ENCODE measurements at places on chromosomes 2 and 18. TPM values are rescaled to one million over a fixed set of nuclear protein-coding genes. Genes with fewer than 3 reads are reported as not detected.

- DNase-seq: no peak
These were observed 403.7 kb downstream of the CCDC85A start for GRCh38 chr2:56587456-56587855.

- DNase-seq: no peak
These were observed 5.8 kb upstream of the SEMA4C start for GRCh38 chr2:96875498-96876268.

GRCh38 chr2:154446324-154446723, 252.2 kb upstream of the KCNJ3 start:
- no peak for DNase-seq

DNA sequence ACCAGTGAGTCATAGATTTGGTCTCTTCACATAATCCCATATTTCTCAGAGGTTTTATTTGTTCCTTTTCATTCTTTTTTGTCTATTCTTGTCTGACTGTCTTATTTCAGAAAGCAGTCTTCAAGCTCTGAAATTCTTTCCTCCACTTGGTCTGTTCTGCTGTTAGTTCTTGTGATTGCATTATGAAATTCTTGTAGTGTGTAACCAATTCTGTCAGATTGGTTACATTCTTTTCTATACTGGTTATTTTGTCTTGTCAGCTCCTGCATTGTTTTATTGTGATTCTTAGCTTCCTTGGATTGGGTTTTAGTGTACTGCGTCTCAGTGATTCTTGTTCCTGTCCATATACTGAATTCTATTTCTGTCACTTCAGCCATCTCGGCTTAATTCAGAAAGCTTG, 18.6 kb downstream of the EHBP1 start:
- no peak for DNase-seq

DNA sequence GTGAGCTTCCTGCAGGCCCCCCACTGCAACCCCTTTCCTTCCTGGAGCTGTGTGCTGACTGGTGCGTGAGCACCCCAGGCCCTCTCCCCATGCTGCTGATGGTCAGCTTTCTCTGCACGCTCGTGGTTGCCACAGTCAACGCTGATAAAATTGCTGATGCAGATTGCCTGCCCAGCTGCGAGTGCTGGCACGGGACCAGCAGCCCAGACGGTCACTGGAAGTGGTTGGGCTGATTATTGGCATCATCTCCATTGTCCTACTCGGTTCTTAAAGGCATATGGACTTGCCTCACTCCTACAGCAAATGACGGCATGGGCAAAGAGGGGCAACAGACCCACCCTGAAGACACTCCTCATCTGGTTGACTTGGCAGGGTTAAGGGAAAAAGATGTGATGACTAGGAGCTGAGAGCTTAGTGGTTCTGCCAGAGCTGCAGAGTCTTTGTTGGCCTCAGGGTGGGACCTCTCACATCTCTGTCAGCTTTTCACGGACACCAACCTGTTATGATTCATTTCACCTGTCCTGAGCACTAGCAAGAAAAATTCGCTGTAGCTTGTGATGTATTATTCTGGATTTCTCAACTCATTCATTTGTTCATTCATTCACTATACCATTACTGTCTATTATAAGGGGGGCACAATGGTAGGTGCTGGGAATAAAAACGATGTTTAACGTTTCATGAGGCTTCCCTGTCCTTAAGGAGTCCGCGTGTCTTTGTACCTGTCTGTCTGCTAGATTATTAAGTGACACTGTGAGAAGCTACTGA, 38.4 kb downstream of the PAX8 start:
- no peak for DNase-seq

- DNase-seq: no peak
These were observed 31.9 kb downstream of the GAD1 start for GRCh38 chr2:170848587-170848986.

DNA sequence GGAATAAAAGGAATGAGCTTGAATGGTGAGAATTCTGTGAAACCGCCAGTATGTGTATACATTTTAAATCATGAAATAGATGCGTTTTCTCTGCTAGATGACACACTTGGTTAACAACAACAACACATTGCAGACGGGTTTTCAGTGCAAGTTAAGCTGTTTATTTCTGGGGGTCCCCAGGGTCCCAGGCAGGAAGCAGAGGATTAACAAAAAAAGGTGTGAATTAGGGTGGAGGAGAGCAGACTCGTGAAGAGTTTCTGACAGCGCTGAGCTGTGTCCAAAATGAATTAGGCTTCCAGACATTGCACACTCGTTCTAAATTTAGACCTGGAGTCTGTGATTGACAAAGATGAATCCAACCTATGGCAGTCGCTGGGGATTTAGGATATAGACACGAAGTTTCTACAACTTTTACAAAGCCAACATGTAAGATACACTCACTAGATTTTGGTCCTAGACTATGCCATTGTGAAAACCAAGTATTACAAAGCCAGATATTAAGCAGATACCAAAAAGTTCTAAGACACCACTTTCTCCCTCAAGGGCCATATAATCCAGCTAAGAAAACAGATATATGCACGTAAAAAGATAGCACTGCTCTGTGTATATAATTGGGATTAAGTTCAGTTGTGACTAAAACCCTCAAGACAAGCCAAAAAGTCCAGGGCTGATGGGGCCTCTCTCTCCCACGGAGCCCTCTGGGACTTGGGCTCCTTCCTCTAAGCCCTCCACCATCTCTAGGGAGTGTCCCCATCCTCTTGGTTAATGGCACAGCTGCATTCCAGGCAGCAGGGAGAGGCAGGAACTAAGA, 120.2 kb downstream of the ACAA2 start:
- no peak for DNase-seq

- no peak for DNase-seq
These were observed 70.0 kb downstream of the ACOXL start for GRCh38 chr2:110802208-110802932.

GRCh38 chr2:217060951-217061547, 201.2 kb upstream of the TNP1 start:
- DNase-seq: no peak

GRCh38 chr18:27717816-27718215, 459.1 kb downstream of the CDH2 start:
- DNase-seq: no peak

GRCh38 chr2:203354966-203355365, 26.8 kb downstream of the ABI2 start:
- no peak for DNase-seq

DNA sequence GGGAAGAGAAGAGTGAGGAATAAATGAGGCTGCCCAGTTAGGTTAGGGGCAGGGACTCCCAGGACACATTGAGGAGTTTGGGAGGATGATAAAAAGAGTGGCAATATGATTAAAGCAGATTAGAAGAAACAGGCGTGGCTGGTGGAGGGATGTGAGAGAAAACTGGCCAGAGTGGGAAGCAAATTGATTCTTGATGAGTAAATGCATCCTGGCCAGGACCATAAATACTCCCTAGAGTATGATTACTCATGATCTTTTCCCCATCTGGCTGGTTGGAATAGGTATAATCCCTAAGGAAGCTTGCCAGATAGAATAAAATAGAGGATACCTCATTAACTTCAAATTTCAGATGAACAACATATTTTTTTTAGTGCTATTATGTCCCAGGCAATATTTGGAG, 21.5 kb upstream of the DAW1 start:
- DNase-seq: no peak

GRCh38 chr2:72031346-72032110, 116.1 kb downstream of the CYP26B1 start:
- DNase-seq: no peak

DNA sequence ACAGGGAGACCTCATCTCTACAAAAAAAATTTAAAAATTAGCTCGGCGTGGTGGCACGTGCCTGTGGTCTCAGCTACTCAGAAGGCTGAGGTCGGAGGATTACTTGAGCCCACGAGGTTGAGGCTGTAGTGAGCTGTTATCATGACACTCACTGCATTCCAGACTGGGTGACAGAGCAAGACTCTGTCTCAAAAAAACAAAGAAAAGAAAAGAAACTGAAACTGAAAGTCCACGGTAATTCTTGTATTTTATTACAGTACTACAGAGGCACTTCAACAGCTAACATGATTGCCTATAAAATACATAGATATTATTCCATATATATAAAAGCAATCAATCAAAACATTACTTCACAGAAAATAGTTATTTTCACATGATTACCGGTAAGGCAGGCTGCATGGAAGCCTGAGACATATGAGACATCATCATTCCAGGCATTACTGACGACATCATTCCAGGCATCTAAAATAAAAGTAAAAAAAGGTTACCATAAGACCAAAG, 23.1 kb downstream of the PRPF40A start:
- DNase-seq: no peak

DNA sequence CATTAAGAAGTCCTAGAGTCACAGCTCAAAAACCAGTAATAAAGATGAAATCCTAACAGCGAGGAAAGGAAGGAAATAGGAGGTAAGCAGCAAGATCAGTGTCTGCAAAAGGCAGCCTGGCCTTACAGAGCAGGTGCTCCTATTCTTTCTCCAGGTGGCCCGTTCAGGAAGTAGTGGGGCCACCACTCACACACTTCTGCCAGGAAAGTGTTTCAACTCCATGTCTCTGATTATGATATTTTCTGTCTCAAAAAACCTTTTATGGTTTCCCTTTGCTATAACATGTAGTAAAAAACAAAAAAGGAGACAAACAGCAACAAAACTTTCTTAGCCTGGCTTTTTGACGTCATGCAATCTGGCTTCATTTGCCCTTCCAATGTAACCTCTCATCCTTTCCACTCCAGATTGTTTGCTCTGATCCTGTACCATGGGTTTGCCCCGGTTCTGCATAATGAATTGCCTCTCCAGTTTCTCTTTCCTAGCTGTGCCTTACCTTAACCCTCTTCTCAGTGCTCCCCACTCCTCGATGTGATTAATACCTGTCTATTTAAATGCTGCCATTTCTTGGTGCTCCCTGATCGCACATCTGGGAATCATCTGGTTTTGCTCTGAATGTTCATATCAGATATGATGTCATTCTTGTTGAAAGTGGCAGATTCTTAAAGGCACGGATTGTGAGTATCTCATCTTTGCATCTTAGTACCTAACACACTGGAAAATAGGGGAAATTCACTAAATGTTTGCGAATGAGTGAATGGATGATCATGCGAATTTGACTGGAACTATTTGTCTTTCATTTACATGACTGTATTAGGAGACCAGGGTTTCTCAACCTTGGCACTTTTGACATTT, 50.6 kb upstream of the PTPRM start:
- no peak for DNase-seq

- no peak for DNase-seq
These were observed 806.7 kb downstream of the NRXN1 start for GRCh38 chr2:50225021-50225928.

DNA sequence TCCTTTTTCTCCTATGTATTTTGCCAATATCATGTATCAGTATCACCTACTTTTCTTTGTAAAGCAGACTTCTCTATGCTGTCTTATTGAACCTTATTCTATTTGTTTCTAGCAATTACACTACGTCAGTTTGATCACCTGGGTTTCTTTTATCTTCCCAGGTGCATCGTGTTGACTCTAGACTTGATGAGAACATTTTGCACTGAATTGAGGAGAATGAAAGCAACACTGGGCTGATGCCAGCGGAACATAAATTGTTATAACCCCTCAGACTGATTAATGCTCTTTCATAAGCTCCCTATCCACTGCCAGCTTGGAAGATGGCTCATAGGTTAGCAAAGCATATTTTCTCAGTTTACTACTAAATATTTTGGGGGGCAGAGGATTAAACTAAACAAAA, 140.6 kb downstream of the EPHA4 start:
- no peak for DNase-seq

- no peak for DNase-seq
These were observed 118.6 kb upstream of the SERPINE2 start for GRCh38 chr2:224157655-224158054.

- DNase-seq: no peak
These were observed 108.7 kb downstream of the ZBTB7C start for GRCh38 chr18:48300463-48300961.

GRCh38 chr18:37006742-37007141, 177.8 kb downstream of the KIAA1328 start:
- DNase-seq: no peak

GRCh38 chr2:29307519-29307918, 192.3 kb downstream of the CLIP4 start:
- DNase-seq: no peak

- DNase-seq: no peak
These were observed 12.5 kb downstream of the ITM2C start for GRCh38 chr2:230877116-230877758.

DNA sequence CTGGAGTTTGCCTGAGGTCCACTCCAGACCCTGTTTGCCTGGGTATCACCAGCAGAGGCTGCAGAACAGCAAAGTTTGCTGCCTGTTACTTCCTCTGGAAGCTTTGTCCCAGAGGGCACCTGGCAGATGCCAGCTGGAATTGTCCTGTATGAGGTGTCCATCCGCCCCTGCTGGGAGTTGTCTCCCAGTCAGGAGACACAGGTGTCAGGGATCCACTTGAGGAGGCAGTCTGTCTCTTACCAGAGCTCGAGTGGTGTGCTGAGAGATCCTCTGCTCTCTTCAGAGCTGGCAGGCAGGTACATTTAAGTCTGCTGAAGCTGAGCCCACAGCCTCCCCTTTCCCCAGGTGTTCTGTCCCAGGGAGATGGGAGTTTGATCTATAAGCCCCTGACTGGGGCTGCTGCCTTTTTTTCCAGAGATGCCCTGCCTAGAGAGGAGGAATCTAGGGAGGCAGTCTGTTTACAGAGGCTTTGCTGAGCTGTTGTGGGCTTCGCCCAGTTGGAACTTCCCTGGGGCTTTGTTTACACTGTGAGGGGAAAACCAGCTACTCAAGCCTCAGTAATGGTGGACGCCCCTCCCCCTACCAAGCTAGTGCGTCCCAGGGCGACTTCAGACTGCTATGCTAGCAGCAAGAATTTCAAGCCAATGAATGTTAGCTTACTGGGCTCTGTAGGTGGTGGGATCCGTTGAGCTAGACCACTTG, 34.7 kb downstream of the TFPI start:
- DNase-seq: no peak

- no peak for DNase-seq
These were observed 136.2 kb downstream of the SP100 start for GRCh38 chr2:230552181-230552580.

DNA sequence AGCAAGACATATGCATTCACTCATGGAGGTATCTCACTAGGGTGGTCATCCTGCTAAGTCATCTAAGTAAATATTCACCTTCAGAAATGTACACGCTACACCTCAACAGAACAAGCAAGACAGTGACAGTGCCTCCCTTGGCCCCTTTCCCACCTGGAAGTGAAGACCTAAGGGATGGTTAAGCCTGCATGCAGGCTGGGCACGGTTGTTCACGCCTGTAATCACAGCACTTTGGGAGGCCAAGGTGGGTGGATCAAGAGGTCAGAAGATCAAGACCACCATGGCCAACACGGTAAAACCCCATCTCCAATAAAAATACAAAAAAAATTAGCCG, 4.4 kb downstream of the LIMS2 start:
- no peak for DNase-seq

GRCh38 chr2:564471-565181, 112.6 kb downstream of the TMEM18 start:
- DNase-seq: no peak

Gene DPP4
- 136 TPM for polyA plus RNA-seq

Gene SCN9A
- 2.0 TPM for polyA plus RNA-seq

Gene MIB1
- 59.3 TPM for polyA plus RNA-seq

Gene RESP18
- not detected for polyA plus RNA-seq

Gene MLPH
- polyA plus RNA-seq: 0.94 TPM

Gene OXER1
- 6.8 TPM for polyA plus RNA-seq

Gene ANKAR
- polyA plus RNA-seq: 9.2 TPM

Gene VWA3B
- polyA plus RNA-seq: 0.56 TPM

Gene RHOB
- 80.6 TPM for polyA plus RNA-seq

Gene SKA1
- polyA plus RNA-seq: 8.4 TPM

Gene TCF7L1
- polyA plus RNA-seq: 59.3 TPM

Gene ANKRD30B
- polyA plus RNA-seq: 0.15 TPM

Gene LDLRAD4
- 10.9 TPM for polyA plus RNA-seq

Gene CNRIP1
- 24.6 TPM for polyA plus RNA-seq

Gene L3MBTL4
- polyA plus RNA-seq: 5.9 TPM

Gene IL36RN
- not detected for polyA plus RNA-seq

Measured in left renal pelvis (tissue), 4 donors.